ENCODE measurements at places on chromosomes 13 and 19.

- DNase-seq, result no peak
Measured at GRCh38 chr19:1576242-1577089, 8.3 kb upstream of the MEX3D start.

GRCh38 chr19:55270172-55270942 lies 9.6 kb downstream of the HSPBP1 start:
- no peak for DNase-seq

DNA sequence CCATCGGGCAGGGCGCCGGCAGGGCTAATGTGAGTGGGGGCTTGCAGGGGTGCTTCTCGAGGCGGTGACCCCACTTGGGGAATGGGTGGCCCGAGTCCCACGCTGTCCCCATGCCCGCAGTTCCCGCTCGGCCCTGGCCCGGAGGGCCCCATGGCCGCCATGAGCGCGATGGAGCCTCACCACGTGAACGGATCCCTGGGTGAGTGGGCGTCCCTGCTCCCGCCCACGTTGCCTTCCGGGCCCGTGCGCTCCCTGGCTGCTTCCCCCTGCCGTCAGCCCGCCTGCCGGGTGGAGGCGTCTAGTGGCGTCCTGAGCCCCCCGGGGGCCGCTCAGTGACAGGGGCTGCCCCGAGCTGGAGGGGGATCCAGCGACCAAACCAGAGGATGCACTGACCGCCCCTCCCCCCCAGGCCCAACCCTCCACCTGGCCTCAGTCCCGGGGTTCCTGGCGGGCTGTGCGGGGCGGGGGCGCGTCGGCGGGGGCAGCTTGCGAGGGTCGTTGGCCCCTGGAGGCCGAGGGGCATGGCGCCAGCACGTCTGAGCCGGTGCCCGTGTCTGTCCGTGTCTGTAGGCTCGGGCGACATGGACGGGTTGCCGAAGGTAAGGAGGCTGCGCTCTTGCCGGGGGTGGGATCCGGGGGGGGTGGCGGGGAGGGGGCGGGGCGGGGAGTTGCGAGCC lies 4.8 kb downstream of the ISYNA1 start:
- DNase-seq, result no peak

- no peak for DNase-seq
Measured at GRCh38 chr19:57293719-57294118, 13.4 kb downstream of the ZNF460 start.

DNA sequence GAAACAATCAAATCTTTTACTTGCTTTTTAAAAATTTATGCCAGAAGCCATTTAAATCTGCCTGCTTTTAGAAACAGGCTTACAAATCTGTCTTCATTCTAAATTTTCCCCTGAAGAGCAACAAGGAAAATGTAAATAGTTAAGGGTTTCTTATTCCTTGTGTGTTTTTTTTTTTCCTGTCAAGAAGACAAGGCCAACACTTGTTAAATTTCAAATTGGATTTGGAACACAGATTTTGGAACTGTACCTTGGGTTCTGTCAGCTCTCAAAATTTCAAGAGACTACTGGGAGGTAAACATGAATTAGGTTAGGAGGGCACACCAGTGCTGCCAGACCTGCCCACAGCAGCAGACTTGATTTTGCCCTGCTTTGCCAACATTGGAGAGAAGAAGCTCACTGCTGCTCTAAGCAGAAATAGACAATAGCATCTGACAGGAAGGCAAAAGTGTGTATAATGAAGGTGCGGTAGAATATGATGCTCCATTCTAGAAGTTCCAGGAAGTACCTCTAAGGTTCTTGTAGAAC lies 121.7 kb downstream of the NHLRC3 start:
- no peak for DNase-seq

DNA sequence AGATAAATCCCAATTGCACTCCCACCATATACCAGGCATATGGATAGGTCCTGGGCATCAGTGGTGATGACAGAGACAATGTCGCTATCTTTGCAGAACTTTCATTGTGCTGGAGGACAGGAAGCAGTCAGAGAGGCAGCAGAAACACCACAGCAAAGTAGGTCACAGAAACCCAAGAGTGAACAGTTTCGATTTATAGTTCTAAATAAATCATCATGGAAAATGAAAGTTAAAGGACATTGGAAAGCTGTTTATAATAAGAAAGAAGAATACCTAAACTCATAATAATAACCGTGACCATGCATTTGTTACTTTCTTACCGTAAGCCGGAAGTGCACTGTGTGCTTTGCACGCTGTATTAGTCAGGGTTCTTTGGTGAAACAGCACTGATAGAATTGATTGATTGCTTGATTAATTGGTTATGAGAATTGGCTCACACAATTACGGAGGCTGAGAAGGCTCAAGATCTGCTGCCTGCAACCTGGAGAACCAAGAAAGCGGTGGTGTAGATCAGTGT lies 38.9 kb downstream of the ALOX5AP start:
- peak; percentile 51 for DNase-seq

GRCh38 chr13:59086147-59086546 lies 1077.6 kb downstream of the DIAPH3 start:
- no peak for DNase-seq

DNA sequence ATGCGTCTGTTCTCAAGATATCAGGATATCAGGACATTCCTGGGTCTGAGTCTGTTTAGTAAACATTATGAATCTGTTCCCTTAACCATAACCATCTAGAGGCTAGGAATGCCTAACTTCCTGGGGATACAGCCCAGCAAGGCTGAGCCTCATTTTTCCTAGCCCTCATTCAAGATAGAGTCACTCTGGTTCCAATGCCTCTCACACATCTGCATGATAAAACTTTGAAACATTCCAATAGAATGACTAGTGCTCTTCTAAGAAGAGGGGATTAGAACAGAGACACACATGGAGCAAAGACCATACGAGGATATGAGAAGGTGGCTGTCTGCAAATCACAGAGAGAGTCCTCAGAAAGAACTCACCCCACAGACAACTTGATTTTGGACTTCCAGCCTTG lies 20.6 kb upstream of the CABP5 start:
- no peak for DNase-seq

DNA sequence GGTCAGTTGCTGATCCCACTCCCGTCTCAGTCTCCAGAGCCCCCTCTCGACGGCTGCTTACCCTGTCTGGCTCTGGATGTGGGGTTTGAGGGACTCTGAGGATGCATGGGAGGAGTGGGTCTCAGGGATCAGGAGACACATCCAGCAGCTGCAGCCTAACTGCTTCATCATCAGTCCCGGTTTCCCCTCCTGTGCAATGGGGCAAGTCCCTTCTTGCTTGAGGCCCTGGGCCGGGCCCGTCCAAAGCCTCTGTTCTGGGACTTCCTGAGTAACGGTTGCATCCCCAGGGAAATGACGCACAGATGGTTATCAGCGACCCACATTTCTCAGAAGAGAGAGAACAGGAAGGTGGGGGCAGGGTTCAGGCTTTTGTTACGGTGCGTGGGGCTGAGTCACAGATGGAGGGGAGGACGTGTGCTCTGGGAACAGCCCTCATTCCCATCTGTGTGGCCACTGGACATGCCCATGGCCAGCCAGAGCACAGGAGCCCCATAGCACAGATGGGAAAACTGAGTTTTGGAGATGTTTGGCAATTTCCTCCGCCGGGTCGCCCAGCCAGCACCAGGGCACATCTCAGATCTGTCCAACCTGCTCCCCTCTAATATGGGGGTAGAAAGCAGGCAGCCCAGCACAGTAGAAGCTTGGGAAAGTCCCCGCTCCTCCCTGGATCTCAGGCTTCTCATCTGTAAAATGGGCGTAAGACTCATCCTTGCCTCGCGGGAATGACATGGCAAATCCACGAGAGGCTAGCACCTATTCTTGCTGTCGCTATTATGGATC lies 19.3 kb downstream of the GNA15 start:
- peak; percentile 89 for DNase-seq

DNA sequence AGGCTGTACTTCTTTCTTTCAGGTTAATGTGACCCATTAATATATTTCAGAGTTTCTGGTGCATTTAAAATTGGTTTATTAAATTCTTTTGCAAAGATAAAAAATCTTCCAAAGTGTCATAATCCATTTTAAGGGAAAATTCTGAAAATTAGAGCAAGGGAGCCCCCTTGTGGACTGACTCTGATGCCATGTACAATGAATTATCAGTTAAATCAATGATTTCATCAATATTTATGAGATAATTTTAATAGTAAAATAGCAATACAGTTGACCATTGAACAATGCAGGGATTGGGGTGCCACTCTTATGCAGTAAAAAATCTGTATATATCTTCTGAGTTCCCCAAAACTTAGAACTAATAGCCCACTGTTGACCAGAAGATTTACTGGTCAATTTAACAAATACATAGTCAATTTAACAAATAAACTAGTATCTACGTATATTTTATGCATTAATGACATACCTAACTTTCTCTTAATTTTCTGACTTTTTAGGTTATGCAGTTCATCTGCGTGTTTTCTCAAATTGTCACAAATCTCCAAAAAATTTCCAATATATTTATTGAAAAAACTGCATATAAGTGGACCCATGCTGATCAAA lies 479.1 kb upstream of the MIR17HG start:
- DNase-seq, result no peak

Data from CD4-positive, alpha-beta T cell treated with Interleukin-4 for 4 hours (primary cell).